Amniotic epithelial cell (primary cell): ENCODE measurements at places on chromosomes 1 and 21.

- DNase-seq, result no peak
Measured at GRCh38 chr1:105641407-105641806, 1415.1 kb upstream of the PRMT6 start.

DNA sequence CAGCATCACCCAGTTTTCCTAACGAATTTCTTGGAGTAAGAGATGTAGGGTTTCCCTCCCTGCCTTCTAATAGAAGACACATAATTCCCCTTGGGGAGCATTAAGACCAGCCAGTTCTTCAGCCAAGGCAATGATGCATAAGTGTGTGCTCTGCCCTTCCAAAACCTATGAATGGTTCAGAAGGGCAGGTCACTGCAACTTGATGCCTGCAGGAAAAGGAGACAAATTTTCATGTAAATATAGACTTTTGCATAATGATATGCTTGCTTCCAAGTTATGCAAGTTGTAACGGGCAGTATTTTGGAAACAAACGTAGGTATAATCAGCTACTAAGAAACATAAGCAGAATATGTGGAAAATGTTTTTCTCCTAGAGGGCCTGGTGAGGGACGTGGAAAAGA lies 31.6 kb downstream of the PTGS2 start:
- DNase-seq, result no peak

- no peak for DNase-seq
Measured at GRCh38 chr1:112712701-112713128, 2.4 kb downstream of the PPM1J start.

- peak; percentile 21 for DNase-seq
Measured at GRCh38 chr1:172351346-172351745, 69.1 kb upstream of the C1orf105 start.

DNA sequence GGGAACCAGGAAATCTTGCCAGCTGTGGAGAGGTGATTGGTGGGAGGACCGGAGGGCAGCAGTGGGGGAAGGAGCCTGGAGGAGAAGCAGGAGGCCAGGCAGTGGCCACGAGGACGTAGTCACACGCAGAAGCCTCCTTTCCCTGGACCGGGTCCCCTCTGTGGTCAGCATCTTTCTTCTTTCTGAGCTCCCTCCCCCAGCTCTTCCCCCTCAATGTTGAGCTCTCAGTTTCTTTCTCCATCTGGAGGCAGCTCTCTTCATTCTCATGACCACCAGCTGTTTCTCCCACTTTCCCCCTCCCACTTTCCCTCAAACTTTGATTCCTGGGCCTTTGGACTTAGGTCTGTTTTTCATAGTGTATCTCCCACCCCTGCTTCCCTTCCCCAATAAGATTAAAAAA lies 18.3 kb downstream of the KIRREL1 start:
- peak; percentile 50 for DNase-seq

DNA sequence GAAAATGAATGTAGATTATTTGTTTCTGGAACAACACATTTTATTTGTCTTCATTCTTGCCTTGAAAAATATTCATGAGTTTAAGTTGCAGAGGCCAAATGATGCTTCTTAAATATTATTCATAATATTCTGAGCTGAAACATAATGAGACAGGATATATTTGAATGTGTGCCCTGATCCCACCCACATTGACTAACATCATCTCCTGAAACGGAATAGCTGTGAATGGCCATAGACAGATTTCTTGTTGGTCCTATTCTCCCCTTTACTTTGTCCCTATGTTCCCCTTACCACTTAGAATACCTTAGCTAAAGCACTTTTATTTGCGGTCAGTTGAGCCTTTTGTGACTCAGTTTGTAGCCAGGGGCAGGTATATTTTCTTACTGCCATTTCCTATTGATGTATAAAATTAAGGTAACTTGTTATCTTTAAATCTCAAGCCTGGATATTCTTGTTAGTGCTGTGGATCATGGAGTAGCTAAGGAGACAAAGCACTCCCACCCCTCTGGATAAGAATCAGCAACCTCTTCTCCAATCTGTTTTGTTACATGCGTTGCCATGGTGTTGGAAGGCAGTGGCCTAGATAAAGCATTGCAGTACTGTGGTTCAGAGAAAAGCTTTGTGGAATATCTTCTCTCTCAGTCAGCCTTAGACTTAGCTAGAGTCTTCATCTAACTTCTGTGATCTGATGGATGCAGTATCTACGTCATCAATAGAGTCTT lies 478.5 kb upstream of the DEPDC1 start:
- no peak for DNase-seq

DNA sequence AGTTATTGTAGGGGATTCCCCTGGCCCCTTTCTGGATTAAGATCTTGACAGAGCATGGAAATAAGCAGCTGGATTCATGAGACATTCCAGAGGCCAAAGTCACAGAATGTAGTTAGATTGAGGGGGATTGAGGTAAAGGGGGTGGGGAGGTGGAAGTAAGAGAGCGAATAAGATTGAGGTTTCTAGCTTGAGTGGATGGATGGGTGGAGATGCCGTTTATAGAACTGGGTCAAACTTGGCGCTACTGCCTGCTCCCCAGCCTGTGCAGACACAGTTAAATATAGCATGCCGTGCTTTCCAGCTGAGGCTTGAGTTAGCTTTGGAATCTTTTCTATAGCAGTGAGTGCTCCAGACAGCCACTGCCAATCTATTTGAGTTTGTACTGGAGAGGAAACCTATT lies 85.7 kb downstream of the DYRK1A start:
- DNase-seq, result peak; percentile 96

DNA sequence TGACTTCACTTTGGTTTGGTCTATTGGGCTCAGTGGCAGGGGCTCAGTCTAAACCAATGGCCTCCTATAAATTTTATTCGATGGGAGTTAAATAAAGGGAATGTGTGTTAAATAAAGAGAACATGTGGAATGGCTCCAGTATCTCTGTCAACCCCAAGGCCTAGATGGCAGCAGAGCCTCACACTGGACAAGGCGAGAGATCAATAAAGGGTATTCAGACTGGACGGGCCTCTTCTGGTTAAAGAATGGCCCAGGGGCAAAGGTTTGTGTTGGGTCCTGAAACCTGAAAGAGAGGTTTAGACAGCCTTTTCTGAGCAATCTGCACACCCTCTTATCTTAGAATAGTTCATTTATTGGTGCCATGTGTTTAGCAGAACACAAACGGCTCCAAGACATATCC lies 34.7 kb downstream of the SH3BP5L start:
- DNase-seq, result no peak

DNA sequence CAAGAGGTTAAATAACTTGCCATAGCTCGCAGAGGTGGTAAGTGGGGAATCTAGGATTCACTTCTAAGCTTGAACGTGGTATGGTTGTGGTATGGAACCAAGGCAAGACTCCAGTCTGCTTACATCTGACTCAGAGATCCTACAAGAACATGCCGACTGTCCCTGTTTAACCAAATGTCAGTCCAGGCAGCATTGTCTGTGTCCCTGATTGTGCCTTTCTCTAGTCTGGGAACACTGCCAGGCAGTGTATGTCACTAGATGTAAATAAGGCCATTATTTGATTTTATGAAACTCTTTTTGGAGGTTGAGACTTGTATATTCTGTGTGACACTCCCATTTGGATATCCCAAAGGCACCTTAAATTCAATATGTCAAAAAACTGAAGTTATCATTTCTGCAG lies 96.0 kb downstream of the NOS1AP start:
- DNase-seq, result no peak

DNA sequence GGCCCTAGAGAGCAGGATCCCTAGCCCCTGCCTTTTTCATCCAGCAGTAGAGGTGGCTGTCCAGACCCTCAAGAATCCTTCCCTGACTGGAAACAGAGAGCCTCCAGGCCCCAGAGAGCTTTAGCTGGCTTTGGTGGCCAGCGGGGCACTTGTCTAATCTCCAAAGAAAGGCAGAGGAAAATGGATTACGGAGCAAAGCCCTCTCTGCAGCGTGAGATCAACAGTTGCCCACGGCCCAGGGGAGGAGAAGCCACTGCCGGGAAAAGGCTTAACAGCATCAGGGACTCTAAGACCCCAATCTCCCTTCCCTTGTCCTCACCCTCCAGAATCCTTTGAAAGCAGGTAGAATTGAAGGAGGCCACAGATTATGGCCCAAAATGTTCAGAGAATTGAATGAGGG lies 35.8 kb upstream of the GRIK3 start:
- DNase-seq, result no peak

DNA sequence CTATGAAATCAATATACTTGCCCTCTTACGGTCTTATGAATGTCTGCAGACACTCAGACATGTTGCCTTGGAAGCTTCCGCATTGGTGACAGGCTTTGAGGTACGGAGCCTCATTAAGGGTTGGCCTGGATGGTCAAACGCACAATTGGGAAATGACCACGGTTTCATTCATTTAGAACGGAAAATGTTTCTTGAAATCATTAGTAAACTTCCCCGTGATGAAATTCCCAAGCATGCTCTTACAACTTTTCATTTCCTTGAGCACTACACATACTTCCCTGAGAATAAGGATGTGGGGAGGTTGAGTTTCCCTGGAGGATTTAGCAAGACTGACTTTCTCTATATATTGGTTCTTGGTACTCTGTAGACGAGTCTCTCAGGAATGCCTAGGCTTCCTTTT lies 146.3 kb downstream of the HLX start:
- DNase-seq, result no peak

- no peak for DNase-seq
Measured at GRCh38 chr1:50048791-50049190, 25.0 kb upstream of the AGBL4 start.

- DNase-seq, result no peak
Measured at GRCh38 chr1:193480755-193481154, 294.3 kb upstream of the B3GALT2 start.

DNA sequence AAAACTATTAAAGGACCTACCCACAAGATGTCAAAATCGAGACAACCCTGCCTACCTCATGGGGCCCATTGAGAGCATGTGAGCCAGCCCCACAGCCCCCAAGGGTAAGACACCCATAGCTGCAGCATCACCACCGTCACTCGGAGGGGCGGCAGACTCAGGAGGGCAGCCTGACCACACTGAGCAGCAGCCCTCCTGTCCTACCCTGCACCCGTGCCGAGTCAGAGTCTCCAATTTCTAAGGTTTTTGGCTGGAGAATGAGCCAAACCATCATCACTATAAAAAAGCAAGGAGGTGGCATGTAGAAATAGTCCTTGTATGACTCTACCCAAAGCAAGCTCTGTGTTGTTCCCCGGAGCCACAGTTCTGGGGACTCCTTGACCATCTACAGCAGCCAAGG lies 94.7 kb downstream of the SSBP3 start:
- no peak for DNase-seq

DNA sequence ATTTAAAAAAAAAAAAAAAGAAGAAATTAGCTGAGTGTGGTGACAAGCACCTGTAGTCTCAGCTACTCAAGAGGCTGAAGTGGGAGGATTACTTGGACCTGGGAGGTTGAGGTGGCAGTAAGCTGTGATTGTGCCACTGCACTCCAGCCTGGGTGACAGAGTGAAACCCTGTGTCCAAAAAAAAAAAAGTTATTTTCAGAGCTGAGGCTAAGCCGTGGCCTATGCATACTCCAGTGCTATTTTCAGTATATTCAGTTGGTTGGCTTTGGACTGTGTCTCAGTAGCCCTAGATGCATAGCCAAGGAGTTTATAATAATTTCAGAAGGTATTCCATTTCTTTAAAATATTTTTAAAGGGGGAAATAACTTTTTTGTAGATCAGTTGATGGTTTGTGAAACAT lies 140.5 kb upstream of the L1TD1 start:
- no peak for DNase-seq

- no peak for DNase-seq
Measured at GRCh38 chr1:59952065-59952464, 25.5 kb upstream of the CYP2J2 start.

GRCh38 chr1:220810963-220811362 lies 24.2 kb downstream of the MTARC1 start:
- DNase-seq, result no peak

DNA sequence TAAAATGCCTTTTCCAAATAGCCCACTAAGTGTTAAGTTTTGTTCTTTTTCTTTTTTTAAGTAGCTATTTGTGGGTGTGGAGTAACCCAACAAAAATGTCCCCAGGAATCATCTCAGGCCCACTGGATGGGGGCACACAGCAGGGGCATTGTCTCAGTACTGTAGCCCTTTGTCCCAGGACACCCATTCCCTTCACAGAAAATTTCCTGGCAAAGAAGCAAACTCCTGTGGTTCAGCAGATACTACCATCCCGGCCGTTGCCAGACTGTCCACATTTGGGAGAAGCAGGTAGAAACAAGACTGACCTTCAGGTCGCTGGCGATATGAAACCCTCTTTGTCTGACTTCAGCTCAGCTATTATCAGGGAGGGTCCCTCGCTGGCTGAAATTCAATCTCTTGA lies 23.7 kb upstream of the SRRM1 start:
- no peak for DNase-seq

DNA sequence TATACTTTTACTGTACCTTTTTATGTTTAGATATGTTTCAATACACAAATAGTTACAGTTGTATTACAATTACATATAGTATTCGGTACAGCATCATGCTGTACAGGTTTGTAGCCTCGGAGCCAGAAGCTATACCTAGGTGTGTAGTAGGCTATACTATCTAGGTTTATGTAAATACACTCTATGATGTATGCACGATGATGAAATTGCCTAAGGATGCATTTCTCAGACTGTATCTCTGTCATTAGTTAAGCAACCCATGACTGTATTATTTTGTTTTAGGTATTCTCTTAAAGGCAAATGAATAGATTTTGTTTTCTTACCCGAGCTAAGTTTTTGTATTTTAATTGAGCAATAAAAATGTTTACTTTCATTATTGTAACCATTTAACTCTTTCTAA lies 56.4 kb downstream of the SPATA17 start:
- DNase-seq, result no peak

GRCh38 chr1:234103198-234103597 lies 198.7 kb downstream of the SLC35F3 start:
- no peak for DNase-seq
